ENCODE measurements at places on chromosomes 16 and 17.

DNA sequence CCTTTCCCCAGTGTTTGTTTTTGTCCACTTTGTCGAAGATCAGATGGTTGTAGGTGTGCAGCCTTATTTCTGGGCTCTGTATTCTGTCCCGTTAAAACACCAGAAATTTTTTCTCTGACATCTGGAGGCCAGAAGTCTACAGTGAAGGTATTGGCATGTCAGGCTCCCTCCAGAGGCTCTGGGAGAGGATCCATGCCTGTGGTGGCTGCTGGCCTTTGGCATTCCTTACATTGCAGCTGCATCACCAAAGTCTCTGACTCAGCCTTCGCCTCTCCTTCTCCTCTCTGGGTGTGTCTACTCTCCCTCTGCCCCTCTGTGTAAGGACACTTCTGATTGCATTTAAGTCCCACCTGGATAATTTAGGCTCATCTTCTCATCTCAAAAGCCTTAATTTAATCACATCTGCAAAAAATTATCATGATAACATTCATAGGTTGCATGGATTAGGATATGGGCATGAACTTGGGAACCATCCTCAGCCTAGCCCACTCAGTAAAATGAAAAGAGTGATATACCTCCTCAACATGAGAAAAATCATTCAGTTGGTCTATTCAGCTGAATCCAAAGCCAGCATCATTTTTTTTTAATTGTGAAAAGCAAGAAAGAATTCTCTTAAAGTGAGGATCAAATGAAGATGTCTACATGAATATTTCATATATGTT is 78.0 kb downstream of the MAP2K6 start:
- no peak for DNase-seq

DNA sequence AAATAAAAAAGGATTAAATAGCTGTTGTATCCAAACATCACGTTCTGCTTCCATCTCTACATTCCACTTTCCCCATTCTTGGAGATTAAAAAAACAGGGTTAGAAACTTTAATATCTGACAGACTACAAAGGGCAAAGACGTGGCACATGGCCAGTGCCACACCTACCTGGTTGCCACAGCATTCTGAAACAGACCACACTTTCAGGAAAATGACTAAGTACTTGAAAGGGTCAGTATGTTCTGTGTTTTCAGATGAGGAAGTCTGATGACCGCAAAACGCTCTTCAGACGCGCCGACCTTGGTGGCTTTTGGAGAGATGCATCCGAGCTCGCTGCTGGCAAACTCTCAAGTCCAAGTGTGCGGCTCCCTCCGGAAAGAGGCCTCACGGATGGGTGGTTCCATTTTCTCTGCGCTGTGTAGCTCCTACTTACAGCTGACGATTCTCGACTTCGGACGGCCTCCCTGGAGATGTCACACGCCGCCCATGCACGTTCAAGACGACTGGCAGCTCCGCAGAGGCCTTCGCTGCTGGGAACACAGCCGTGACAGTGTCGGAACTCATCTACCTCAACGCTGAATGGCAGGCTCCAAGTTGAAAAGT is 15.5 kb downstream of the MAP1LC3B start:
- DNase-seq = peak; percentile 92

- DNase-seq = no peak
Measured at GRCh38 chr17:76240461-76241203, at the start of gene RNF157. Gene RNF157 (minus strand): TSS chr17:76240493. CDS start chr17:76240240, 253 bp downstream.

- no peak for DNase-seq
Measured at GRCh38 chr17:58375811-58376210, 23.8 kb upstream of the SUPT4H1 start.

DNA sequence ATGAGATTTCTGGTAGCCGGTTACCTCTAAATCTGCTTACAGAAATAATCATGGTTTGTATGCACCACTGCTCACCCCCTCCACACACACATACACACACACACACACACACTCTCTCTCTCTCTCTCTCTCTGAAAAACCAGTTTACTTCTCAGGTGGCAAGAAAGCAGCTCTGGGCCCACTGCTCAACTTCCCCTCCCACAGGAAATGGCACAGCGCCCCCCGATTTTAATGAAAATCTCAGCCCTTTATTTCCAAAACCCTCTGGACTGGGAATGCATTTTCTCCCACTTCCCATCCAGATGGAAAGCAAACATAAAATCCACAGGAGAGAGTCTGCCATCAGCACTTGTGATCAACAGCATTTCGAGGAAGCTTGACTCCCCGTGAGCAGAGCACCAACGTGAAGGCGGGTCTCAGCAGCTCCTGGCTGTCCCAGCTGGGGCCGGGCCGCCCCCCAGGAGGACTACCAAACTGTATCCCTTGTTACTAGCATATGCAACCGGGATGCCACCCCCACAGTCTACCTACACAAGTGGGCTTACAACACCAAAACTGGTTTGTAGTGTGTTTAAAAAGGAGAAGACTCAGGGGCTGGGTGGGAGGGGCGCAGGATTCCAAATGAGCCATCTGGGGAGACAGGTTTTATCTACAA is 121.1 kb downstream of the SLC39A11 start:
- DNase-seq = no peak

DNA sequence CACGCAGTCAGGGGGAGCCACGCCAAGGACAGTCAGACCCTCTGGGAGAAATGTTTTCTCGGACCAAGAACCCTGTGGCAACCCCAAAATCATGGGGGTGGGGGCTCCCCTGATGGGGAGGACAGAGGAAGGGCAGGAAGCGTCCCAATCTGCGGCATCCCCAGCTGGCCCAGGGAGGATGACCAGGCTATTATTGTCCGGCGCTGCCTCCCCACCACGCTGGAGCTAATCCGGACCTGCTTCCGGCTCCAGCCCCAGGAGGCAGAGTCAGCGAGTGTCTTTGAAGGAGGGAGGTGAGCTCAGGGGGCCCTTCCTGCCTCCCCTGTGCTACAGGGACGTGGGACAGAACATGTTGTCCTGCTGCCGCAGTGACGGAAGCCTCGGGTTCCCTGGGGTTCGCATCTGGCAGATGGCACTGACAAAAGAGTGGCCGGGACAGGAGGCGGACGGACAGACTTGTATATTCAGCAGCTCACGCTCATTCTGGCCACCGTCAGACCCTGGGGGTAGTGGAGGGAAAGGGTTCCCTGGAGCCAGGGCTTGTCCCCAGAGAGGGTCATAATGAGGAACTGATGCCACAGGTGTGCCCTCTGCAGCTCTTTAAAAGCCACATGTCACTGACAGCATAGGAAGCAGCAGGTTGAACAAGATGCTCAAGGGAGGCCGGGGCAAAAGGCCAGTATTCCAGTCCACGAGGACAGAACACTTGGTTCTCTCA is 54.3 kb upstream of the CDC42EP4 start:
- no peak for DNase-seq

- no peak for DNase-seq
Measured at GRCh38 chr17:10737736-10738135, 7.9 kb upstream of the TMEM220 start.

GRCh38 chr16:89685916-89686315 is 573 bp upstream of the CDK10 start:
- DNase-seq = no peak

DNA sequence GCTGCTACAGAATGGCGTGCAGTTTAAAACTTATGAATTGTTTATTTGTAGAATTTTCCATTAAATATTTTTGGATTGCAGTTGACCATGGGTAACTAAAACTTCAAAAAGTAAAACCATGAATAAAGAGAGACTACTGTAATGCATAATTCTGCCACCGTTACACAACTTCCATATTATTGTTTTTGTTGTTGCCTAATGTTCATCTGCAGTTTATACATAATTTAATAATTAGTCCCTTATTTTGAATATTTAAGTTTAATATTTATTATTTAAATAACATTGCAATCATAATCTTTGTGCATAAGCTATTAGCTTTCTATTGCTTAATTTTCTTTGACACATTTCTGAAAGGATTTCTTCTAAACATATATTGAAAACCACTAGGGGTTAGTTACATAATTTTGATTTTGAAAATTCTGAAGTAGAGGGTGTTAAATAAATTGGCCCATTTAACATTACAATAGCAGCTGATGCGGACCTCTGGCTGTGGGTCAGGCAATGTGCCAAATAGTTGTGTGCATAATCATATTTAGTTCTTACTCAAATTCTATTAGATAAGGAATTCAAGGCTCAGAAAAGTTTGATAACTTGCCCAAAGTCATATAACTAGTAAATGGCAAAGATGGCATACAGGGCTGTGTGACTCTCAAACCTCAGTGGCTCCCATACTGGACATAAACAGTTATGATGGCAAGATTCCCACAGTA is 31.1 kb downstream of the PPM1E start:
- DNase-seq = peak; percentile 63
